ENCODE measurements at places on chromosomes 2 and 18.

DNA sequence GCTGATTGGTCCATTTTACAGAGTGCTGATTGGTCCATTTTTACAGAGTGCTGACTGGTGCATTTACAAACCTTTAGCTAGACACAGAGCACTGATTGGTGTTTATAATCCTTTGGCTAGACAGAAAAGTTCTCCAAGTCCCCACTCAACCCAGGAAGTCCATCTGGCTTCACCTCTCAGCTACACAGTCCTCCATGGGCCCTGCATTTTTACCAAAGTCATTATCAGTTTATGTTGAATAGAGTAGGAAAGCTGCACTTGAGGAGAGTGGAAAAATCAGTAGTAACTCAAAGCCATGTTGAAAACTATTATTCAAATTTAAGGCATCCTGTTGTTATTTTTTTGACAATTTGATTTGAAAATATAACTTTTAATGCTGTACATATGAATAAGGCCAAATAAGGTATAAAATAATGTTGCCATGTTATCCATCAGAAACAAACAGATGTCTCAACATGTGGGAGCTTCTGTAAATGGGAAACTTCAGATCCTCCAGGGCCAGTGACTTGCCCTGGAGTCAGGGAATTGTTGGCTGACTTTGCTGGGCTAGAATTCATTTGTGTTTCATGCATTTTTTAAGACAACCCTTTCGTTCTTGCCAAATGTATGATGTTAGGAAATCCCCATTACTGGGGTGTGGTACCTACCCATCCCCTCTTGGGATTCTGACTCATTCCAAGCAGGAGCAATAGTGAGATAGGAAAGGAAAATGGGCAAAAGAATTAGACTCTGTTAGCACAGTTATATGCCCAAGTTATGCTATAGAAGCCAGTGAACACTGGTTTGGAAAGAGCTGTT, 37.8 kb upstream of the CCDC195 start:
- DNase-seq = no peak

DNA sequence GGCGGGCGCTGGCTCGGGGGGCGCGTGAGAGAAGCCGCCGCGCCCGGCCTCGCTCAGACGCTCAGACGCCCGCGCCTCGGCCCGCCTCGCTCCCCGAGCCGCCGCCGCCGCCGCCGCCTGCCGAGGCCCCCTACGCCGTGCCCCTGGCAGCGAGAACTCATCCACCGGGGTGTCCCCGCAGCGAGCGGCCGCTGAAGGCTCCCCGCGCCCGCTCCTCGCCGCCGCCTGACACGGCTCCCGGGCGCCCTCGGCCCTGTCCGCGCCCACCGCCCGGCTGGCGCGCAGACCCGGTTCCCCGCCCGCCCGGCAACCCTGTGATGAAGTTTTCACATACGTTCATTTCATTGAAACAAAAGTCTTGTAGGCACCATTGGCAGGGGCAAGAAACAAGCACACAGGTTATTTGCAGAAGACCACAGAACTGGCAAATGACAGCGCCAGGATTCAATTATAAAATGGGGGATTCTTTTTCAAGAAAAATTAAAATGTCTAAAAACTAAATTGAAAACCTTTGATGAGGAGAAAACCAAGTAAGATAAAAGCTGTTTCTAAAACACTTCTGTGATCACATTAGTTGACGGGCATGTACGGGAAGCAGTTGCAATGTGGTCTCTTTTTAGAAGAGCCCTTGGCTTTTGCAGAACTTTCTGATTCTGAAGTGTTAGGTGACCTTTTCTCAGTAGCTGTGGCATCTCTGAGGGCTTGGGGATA, 50.5 kb upstream of the TUBA3D start:
- peak; percentile 53 for DNase-seq

DNA sequence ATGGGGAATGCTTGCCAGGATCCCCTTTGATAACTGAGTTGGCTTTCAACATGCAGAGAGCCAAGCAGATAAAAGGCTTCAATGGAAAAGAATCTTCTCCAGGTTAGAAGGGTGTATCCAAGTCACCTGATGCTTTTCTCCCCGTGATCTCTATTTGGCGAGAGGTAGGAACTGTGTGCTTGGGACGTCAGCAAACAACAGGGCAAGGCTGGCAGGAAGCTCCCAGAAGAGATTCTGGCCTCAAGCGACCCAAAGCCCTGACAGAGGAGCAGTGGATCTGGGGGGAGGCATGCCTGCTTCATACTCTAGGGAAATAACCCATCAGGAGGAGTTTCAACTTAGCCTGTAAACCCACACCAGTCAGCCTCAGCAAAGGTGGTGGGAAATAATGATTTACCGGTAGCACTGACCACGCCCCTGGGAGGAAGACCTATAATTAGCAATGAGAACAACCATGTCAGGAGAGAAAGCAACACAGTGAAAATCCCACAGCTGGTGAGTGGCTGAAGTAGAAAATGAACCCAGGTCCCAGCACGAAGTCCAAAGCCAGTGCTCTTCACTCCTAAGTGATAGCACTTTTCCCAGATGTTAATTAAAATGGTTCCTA, 76.3 kb upstream of the SEC11C start:
- no peak for DNase-seq

DNA sequence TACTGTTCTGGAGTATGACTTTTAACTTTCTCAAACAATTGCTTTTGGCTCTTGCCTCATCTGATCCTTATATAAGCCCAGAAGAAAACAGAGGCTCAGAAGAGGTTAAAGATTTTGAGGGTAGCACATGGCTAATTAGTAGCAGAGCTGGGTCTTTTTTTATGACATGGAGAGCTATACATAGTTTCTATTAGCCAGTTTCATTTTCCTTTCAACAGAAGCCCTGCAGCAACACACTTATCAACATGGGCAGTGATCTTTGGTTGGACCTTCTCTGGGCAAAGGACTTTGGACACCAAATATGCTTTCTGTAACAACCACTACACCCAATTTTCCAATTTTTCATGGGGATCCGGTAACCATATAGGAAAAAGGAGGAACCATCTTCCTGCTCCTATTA, 64.9 kb downstream of the NCKAP5 start:
- DNase-seq = no peak

- no peak for DNase-seq
Observed at GRCh38 chr18:10743766-10744165, 217.9 kb downstream of the NAPG start.

DNA sequence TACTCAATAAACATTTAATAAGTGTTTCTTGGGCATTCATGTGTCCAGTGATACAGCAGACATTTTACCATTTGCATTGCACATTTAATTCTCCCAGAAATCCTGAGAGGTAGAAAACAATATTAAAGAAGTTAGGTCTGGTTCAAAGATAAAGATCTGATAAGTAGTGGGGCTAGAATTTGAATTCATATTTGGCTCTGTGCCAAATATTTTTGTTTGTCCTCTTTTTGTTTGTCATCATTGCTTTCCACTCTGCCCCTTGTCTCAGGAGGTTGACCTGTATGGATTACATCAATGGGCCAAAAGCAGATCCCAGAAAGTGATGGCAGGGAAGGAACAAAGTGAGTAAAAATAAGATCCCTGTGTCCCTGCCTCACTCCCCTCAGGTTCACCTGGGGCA, 441.9 kb upstream of the PKDCC start:
- no peak for DNase-seq

All from NCI-H1417 (cell line).